ENCODE measurements at places on chromosomes 4 and X. TPM values are rescaled to one million over a fixed set of nuclear protein-coding genes. Genes with fewer than 3 reads are reported as not detected.

Gene NR3C2
- total RNA-seq = 5.2 TPM

DNA sequence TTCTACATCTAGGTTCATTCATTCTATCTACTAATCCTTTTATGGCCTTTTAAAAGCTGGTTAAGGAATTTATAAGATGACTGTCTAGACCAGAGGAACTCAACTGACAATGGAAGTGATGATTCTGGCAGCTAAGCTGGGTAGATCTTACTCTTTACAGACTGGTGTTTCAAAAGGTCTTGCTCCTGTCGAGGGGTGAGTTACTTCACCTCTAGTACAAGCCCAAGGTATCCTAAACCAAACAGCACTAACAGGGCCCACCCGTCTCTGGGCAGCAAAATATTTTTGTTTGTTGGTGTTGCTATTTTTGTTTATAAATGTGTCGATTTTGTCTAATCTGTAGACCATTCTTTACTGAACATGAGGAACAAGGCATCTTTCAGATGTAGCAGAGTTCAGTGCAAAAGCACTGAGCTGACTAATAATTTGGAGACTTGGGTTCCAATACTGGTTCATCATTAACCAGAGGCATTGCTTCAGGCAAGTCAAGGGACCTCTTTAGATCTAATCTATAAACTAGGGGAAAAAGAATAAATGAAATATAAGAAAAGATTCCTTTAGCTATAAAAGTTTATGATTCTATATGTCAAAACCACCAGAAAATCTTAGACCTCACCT, 90.3 kb upstream of the FRG1 start:
- no peak overlapping the region for H3K4me3 ChIP-seq
- no peaks in the 10 kb centered on the region for H3K4me1 ChIP-seq
- H3K27ac ChIP-seq = no peak overlapping the region
- peaks cover 3% of the 10 kb centered on the region for H3K36me3 ChIP-seq

GRCh38 chr4:137310593-137311490, 221.5 kb downstream of the PCDH18 start:
- H3K4me1 ChIP-seq = peaks cover 30% of the 10 kb centered on the region
- H3K36me3 ChIP-seq = no peaks in the 10 kb centered on the region
- DNase-seq = no peak
- no peaks in the 10 kb centered on the region for H3K27me3 ChIP-seq
- H3K27ac ChIP-seq = peak overlapping the region; percentile 89
- no peak overlapping the region for H3K4me3 ChIP-seq

GRCh38 chr4:160034501-160034900, 931.6 kb downstream of the RAPGEF2 start:
- H3K27ac ChIP-seq = no peak overlapping the region
- no peak overlapping the region for H3K4me3 ChIP-seq
- no peaks in the 10 kb centered on the region for H3K27me3 ChIP-seq
- peaks cover 3% of the 10 kb centered on the region for H3K36me3 ChIP-seq
- peaks cover 11% of the 10 kb centered on the region for H3K4me1 ChIP-seq
- no peak for DNase-seq

GRCh38 chrX:103360916-103361315, 4.6 kb downstream of the TCEAL9 start:
- no peak overlapping the region for H3K4me3 ChIP-seq
- DNase-seq = no peak
- peaks cover 9% of the 10 kb centered on the region for H3K36me3 ChIP-seq
- no peaks in the 10 kb centered on the region for H3K27me3 ChIP-seq

DNA sequence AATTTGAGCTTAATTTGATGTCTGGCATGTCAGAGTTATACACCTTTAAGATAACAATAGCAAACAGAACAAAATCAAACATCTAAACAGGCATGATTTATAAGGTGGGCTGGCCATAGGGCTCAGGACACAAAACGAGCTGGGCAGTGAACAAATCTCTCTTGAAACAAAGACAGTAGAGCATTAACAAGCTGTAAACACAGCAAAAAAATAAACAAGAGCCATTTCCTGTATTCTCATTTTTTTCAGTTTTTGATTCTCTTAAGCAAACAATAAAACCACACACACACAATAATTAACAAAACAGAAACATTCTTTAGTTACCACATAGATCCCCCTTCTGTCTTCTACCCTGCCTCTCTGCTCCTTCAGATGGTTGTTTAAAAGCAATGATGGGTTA, 68.3 kb upstream of the TMEM150C start:
- H3K4me1 ChIP-seq = peaks cover 8% of the 10 kb centered on the region
- no peaks in the 10 kb centered on the region for H3K27me3 ChIP-seq
- no peak overlapping the region for H3K27ac ChIP-seq
- no peak for DNase-seq

DNA sequence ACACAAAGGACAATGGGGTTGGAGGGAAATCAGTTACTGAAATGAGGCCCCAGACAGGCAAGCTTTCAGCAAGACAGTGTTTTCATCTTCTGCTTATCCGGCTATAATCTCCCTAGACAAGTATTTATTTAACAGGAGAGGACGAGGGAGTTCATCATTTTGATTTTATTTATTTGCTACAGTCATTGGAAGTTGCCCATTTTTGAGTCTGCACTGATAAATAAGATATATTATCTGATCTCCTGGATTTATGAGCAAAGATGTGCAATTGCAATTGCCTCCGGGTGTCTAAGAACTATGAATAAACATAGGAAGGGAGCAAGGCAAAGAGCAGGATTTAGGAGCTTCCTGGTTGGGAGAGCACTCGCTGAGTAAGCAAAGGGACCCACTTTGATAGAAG, 263.2 kb upstream of the EDA2R start:
- H3K36me3 ChIP-seq = no peaks in the 10 kb centered on the region
- H3K27me3 ChIP-seq = no peaks in the 10 kb centered on the region
- H3K4me3 ChIP-seq = no peak overlapping the region
- peak overlapping the region; percentile 31 for H3K27ac ChIP-seq
- DNase-seq = no peak

DNA sequence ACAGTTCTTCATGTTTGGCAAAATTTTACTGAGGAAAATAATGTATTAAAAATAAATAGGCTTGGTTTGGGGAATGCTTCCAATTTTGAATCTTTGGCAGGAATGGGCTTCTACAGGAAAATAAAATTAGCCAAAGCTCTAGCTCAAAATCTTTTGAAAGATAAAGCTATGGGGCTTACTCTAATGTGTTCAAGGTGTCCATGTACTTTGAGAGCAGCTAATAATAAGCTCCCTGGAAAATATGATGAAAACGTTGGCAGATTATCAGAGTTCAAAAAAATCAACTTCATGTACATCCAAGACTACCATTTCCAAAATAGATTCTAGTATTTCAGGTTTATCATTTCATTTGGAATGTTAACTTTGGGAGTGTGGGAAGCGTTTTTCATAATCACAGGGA, 158.4 kb downstream of the EMCN start:
- H3K4me3 ChIP-seq = no peak overlapping the region
- peaks cover 2% of the 10 kb centered on the region for H3K36me3 ChIP-seq
- H3K27me3 ChIP-seq = no peaks in the 10 kb centered on the region
- no peak overlapping the region for H3K27ac ChIP-seq

- H3K27me3 ChIP-seq = peaks cover 11% of the 10 kb centered on the region
- peaks cover 42% of the 10 kb centered on the region for H3K4me1 ChIP-seq
- H3K27ac ChIP-seq = peak overlapping the region; percentile 4
- peak overlapping the region; percentile 79 for H3K4me3 ChIP-seq
Observed at GRCh38 chr4:86935853-86936733, 1.3 kb downstream of the AFF1 start.
